ENCODE measurements at places on chromosomes 1 and 21.
A peak's percentile ranks its signal among the peaks of the same experiment; 100 is the strongest.

DNA sequence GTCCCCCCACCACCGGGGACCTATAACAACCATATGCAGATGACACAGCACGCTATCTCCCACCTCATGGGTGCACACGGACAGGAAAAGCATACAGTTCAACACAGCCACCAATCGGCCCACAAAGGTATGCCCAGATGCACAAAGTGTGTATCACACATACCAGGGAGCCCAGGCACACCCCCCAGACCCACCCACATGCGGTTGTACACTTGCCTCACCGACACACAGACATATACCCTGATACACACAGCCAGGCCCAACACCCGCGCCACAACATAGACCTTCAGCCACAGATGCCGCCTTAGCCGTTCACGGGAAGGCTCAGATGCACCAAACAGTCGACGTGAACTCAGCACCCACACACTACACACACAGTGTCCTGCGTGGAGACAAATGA, 5.5 kb downstream of the CROCC start:
- DNase-seq: no peak

GRCh38 chr1:7845761-7846160, 7.1 kb downstream of the UTS2 start:
- peak; percentile 5 for DNase-seq

GRCh38 chr1:111476761-111477309, 3.1 kb downstream of the C1orf162 start:
- DNase-seq: no peak

DNA sequence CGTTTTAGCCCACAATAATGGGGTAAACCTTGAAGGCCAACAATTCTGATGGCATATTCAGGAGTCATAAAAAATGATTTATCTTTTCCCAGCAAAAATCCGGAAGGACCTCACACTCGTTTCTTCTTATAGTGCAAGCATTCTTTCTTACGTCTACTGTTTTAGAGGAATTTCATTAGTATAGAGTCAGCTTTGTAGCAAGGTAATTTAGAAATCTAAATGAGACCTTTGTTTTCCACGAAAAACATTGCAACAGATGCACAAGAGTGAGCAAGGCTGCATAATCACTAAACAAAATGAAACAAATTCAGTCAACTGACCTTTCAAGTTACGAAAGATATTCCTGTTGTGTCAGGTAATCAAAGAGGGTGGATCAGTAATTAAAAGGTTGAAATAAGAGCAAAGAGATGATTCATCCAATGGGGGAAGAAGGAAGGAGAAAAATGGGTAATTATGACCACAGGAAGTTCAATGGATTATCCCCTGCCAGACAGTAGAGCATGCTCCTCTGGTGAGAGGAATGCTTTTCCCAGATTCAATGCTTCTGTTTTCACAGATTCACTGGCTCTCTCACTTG, 560 bp upstream of the CSDE1 start:
- DNase-seq: peak; percentile 48

DNA sequence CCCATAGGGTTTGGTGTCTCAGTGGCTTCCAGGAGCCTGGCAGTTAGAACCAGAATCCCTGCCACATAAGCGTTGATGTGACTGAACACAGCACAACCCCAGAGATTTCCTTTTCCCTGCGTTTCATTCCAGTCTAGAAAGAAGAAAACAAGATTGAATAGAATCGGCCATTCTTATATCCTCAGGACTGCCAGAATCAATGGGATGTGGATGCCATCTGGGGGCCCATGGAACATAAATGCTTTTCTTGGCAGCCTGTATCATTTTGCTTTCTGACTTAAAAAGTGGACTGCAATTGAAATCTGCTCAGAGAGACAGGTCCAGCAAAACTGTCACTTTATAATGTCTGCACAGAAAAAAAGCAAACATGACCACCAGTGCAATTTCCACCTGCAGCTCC, 80.3 kb downstream of the DISC1 start:
- DNase-seq: no peak

DNA sequence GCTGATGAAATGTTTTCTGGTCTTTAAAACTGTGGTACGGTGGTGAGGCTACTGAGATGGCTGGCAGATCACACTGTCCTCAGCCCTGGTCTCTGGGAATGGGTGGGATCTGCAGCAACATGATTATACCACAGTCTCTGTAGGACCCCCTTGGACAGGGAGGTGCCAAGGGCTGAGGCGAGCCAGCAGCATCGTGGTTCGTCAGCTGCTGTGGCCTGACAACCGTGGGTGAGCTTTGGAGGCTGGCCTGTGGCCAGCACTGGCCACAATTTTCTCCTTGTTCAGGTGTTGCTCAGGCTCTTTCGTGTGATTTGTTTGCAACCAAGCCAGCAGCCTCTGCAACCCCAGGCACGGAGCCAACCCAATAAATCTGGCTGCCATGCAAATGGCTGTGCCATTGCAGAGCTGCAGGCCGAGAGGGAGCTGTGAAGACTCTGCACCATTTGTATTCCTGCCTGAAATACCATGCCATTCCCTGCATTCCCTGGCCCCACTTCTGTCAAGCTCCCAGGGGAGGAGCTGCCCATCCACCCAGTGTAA, 70.9 kb downstream of the PCP4 start:
- no peak for DNase-seq

DNA sequence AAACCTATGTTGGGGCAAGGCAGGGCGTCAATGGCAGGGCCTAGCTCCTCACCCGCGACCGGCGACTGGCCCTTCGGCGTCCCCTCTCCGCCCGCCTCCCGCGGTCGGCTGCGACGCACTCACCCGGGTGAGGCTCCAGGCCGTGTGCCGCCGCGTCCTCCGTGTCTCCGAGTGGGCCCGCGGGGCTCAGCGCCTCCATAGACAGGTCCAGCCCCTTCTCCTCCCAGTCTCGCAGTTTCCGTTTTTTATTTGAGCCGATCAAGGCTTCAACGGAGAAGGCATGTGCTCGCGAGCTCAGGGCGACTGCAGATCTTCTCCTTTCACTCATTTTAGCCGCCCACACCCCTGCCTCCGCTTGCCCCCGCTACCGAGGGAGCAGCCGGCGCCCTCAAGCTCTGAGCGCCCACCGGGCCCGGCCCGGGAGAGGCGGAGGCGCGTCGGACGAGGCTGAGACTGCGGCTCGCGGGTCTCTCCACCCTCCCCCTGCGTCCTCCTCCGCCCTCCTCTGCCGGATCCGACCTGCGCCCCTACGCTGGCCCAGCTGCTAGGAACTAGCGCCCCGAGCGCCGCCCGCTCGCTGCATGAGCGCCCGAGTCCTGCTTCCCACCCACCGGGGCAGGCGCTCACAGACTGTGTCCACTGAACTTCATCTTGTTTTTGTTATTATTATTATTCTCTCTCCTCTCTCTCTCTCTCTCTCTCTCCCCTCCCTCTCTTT, 516 bp downstream of the TBX15 start:
- DNase-seq: peak; percentile 82

DNA sequence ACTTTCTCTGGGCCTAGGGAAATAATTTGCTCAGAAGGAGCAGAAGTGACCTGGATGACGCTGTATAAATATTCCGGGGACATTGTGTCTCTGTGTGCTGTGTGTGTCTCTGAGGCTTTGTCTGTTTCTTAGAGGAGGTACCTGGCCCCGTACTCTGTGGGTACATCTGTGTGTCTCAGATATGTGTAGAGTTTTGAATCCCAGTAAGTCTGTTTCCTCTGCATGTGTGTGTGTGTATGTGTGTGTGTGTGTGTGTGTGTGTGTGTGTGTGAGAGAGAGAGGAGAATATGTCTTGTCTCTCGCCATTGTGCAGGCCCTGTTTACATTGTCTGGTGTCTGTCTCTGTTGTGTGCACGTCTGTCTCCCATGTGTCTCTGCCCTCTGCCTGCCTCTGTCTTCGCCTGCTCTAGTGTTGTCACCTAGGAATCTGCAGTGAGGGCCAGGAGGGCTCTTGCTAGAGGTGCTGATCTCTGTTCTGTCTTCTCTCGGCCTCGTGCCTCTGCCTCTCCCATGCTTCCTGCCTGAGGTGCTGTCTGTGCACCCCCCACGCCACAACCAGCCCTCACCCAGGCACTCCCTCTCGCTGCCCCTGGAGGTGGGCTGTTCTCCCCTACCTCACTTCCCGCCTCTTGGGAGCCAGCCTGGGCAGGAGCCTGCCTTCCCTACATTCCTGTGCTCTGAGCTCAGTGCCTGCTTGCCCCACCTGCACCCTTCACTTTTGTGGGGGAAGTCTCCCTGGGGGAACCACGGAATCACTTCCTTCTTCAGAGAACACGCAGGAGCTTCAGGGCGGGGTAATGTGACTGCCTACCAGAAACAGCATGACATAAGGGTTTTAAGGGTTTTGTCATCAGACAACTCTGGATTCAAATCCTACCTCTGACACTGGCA, 5.9 kb downstream of the MAP7D1 start:
- peak; percentile 62 for DNase-seq

DNA sequence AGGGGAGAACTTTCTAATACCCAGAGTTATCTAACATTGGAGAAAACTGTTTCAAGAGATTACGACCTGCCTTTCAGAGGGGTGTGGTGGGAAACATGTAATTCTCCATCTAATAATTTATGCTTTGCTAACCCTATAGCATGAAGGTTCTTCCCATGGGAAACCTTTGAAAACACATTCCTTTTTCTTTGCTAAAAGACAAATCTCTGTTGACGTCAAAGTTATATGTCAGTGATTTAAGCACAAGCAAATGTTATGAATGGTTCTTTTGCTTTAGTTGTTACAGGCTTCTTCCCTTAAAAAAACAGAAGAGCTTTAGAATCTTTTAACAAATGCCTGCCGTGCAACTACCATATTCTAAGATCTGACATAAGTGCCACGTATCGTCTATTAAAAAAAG, 19.2 kb downstream of the FMO2 start:
- DNase-seq: no peak

GRCh38 chr1:60065199-60065598, 8.4 kb downstream of the C1orf87 start:
- DNase-seq: no peak

DNA sequence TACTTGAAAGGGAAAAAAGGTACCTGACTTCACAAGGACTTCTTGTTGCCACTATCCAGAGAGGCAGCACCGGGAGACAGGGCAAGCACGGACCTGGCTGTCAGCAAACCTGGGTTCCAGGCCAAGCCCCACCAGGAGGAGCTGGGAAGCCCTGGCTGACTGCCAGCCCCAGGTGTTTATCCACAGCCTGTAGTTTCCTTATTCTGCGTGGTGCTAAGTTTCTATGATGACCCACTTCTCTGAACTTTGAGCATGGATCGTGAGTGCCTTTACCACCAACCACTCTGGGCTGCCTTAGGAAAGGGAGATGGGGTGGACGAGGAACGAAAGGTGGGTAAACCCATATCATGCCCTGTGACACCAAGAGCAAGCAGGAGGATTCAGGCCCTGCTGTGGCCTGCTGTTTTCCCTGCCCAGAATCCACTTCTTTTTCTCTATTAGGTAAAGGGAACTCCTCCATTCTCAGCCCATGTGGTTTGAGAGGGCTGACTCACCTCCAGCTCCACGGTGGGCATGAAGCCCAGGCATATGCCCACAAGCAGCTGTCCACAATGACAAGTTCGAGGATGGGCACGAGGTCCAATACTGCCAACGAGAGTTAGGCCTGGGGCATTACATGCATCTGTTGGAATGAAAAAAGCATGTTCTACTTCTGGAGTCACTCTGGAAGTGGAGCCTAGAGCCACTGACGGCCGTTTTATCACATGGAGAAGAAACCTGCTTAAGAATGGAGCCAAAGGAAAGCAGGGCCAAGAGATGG, 20.3 kb downstream of the TSPAN2 start:
- peak; percentile 90 for DNase-seq

- no peak for DNase-seq
Measured at GRCh38 chr1:223143537-223144248, 645 bp upstream of the TLR5 start.

- DNase-seq: no peak
Measured at GRCh38 chr1:221687836-221688487, 53.9 kb downstream of the DUSP10 start.

DNA sequence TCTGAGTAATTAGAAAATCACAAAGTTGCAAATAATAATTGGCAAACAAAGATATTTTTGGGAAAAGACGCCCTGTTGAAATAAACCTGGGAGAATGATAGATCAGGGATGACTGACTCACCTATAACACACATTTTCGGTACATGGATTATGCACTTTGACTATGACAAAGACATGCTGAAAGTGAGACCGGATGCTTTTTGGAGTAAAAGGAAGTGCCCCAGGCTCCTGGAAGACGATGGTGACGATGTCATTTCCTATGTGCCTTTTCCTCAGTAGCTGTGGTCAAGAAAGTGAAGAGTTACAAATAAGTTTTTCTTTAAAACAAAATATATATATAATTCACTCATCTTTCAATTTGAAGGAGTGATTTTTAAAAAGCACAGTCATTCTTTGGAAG, 158.7 kb downstream of the SIPA1L2 start:
- DNase-seq: no peak

DNA sequence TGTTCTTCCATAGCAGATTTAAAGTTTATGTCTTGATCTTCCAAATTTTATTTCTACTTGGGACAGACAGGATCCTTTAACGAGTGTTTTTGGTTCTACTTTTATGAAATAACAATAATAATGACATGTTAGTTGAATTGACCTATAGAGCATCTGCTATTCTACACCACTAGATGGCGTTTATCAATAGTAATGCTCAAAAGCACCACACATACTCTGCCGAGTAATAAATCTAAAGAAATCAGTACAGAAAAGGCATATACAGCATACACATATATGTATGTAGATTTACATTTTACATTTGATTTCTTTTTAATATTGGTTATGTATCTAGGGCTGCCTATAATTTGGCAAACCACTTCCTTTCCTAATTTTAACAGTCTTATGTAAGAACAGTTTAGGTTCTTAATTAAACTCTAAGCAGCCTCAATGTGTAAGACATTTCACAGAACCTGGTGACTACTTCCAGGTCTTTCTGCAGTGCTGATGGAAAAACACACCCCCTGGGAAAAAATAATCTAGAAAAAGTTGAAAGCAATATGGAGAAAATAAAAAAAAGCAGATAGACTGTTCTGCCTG, 5.9 kb upstream of the SIPA1L2 start:
- DNase-seq: peak; percentile 83

DNA sequence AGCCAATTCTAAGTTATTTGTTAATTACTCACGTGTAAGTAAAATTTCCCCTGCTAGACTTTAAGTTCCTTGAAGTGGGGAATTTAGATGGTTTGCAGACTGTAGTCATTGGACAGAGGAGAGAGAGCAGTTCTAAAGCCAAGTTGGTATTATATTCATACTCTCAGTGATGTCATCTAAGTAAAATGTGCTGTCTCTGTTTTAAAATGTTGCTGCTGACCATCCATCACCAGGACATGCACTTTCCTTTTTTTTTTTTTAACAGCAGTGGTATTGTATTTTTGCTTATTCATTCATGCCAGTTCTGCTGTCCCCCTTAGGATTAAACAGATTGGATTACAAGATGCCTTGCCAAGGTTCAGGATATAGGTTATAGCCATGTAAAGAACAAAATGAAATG, 2.3 kb downstream of the TTLL7 start:
- DNase-seq: peak; percentile 55

DNA sequence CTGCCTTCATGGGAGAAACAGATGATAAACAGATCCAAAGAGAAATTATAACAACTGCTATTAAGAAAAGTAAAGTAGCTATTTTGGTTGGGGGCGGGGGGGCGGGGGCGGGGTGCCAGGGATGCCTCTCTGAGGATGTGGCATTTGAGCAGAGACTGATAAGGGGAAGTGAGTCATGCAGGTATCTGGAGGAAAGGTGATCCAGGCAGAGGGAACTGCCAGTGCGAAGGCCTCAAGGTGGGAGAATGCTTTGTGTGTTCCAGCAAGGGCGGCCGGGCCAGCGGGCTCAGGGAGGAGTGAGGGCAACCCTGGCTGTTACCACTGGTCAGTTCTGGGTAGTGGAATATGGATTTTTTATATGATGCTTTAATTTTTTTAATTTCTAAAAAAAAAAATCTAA, 7.0 kb upstream of the TNFRSF1B start:
- DNase-seq: no peak
